ENCODE measurements at places on chromosomes 11 and 22.

- no peak for DNase-seq
Observed at GRCh38 chr22:49574881-49575702, 252.6 kb downstream of the BRD1 start.

DNA sequence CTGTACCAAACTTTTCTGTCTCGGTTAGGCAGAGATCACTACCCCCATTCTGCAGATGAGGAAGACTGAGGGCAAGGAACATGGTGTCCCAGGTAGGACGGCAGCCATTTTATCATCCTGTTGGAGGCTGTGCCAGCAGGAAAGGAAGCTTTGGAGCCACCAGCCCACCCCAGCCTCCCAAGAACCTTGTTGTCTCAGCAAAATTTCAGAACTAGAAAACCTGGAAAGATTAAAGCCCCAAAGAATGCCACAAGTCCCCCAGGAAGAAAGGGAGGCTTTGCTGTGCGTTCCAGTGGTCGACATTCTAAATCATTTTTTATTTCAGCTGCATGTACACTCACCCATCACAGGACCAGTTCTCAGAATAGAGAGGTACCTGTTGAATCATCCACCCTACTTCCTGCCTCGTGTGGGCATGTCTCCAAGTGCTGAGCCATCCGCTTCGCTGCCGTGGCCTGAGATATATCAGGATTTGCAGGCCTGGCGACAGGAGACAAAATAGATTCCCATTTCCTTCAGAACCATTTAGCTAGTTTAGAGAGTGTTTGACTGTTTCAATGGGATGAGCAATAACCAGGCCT lies 13.0 kb upstream of the EIF3D start:
- peak; percentile 82 for DNase-seq

DNA sequence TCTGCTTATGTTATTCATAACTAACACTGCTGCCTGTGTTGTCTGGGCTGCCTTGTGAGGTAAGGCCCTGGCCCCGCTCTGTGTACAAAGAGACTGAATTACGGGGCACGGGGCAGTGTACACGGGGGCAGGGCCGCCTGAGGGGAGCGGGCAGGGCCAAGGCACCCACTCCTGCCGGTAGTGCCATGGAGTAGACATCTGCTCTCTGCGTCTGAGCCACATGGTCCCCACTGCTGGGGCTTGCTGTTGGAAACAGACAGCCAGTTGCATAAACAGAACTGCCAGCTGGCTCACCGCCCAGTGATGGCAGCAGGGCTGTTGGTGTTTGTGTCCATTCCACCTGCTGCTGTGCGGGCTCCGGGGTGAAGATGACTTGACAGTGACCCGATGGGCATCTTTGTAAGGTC lies 19.8 kb downstream of the FAM118A start:
- DNase-seq, result no peak

DNA sequence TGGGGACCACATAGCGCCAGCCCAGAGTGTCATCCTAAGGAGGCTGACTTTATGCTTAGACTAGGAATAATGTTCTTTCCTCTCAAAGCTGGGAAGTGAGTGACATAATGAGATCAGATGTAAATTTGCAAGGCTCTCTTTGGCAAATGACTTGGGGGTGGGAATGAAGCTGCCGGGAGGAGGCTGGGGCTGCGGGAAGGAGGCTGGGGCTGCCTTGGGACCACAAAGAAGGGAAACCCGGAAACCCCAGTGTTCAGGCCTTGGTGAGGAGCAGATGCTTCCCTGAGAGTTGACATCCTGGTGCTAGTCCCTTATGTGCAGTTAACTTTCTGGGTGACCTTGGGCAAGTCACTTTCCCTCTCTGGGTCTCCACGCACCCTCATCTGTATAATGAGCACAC lies 182.0 kb downstream of the CHST1 start:
- no peak for DNase-seq

DNA sequence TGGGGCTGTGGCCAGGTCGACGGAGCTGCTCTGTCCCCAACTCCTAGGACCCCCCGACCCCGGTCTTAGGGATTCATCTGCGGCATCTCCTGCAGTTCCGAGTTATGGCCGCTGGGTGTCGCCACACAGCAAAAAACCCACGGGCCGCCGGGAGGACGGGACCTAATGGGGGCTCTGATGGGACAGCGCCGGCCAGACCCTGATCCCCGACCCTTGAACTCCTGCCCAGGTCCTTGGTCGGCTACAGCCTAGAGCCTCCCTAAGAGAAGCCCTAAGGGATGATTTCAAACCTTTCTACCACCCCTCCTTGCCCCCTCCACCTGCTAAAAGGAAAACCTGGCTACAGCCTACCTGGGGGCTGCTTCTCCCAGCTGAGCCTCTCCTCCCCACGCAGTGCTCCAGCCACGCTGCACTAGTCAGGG lies 30.8 kb upstream of the LRRC10B start:
- DNase-seq, result peak; percentile 66

- peak; percentile 50 for DNase-seq
Observed at GRCh38 chr11:18312663-18313420, 9.1 kb downstream of the HPS5 start.

DNA sequence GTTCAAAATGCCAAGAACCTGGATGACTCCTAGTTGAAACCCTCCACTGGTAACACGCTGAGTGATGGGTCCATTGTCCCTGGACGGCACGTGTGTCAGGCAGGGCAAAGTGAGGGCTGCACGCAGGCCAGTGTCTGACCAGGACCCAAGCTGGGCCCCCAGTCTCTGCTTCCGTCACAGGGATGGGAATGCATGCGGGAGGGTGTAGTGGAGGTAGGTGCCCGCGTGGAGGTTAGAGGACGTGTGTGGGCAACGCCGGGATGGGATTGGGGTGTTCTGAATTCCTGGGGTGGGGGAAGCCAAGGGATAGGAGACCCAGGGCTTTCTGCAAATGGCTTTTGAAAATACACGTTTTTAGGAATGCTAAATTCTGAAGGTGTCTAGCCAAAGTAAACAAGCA lies 943.3 kb downstream of the BRD1 start:
- DNase-seq, result no peak

DNA sequence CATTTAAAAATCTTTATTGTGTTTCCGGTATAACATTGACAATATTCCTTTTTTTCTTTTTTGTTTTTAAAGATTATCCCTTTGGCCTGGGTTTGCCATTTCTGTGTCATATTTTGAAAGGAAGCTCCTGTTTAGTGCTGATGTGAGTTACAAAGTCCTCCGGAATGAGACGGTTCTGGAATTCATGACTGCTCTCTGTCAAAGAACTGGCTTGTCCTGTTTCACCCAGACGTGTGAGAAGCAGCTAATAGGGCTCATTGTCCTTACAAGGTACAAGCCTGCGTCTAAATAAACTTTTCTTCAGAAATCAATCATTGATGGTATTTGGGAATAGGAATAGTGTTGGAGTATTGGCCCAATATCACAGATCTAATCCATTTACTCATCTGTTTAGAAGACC lies 19.8 kb downstream of the PIWIL4 start:
- DNase-seq, result no peak

GRCh38 chr11:60939855-60940254 lies 12.1 kb downstream of the SLC15A3 start:
- no peak for DNase-seq

- DNase-seq, result no peak
Observed at GRCh38 chr11:10667521-10667885, 26.1 kb downstream of the IRAG1 start.

- no peak for DNase-seq
Observed at GRCh38 chr11:35126000-35126878, 12.7 kb upstream of the CD44 start.

GRCh38 chr22:29456211-29456671 lies 17.9 kb downstream of the RFPL1 start:
- no peak for DNase-seq

DNA sequence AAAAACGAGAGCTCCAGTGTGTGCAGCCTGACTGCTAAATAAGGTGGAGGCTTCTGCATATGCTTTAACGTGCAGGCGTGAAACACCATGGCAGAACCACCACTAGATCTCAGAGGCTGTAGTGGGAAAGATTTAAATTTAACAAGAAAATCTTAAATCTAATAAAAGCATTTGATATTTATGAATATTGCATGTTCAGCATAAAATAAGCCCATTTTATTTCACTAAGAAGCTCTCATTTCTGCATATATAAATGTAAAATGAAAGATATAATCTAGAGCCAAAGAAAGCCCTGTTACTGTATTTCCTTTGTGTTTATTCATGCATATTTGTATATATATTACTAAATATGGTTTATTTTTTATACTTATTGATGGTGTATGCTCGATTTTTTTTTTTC lies 188.3 kb downstream of the DDX10 start:
- DNase-seq, result no peak

Data from hepatic stellate cell (primary cell).